ENCODE measurements at places on chromosomes 7 and 10.

DNA sequence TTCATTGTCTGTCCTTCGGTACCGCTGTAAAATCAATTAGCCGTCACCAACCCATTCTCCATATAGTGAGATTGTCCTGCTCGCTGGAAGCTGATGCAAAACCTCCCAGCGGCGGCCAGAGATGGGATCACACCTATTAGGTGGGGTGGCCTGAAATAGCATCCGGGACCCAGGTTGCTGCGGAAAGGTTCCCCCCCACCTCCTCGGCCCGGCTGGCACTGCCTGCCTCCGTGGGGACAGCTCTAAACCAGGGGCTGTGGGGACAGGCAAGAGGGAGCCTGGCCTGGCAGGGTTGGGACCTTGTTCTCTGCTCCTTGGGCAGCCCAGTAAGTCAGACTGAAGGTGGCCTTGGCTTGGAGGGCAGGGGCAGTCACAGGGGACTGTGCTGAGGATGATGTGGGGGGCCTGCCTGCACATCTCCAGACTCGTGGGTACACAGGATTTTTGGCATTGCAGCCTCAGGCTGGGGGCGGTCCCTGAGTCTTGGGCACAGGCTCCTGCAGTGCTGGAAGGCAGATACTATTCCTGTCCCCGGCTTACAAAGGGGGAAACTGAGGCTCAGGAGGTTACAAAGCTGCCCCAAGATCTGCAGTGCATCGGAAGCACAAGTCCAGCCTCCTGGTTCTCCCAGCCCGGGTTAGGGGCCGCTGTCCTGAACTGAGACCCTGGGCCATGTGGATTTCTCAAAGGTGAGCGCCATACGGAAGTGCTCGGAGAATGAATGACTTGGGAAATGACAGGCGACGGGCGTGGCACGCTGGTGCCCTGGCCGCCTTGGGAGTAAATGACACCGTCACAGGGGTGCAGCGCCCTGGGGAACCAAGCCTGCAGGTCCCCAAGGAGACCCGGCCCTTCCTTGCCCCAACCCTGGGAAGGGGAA lies 65.6 kb downstream of the UNCX start:
- no peak for DNase-seq

- DNase-seq, result no peak
These were observed 145.5 kb downstream of the TCF7L2 start for GRCh38 chr10:113095419-113096127.

DNA sequence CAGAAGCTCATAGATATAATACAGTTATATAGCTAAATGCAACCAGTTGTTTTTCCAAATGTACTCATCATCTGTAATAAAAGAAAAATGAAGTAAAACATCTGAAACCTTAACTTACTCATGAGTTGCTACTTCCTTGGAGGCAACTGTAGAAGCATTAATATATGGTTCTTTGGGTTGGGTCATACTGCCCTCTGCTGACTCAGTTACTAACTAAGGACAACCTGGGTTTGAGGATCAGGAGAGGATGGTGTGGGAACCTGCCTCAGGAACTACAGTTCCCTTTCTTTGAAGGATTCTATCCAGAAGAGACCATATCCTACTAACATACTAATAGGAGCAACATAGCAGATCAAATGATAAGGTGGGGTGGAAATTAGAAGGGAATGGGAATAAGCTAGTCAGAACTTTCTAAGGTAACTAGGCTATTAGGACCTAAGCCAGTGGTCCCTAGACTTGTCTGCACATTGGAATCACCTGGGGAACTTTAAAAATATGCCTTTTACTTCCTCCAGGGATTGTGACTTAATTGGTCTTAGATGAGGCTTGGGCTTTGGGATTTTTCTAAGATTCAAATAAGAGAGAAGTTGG lies 20.7 kb downstream of the COX15 start:
- DNase-seq, result peak; percentile 73

DNA sequence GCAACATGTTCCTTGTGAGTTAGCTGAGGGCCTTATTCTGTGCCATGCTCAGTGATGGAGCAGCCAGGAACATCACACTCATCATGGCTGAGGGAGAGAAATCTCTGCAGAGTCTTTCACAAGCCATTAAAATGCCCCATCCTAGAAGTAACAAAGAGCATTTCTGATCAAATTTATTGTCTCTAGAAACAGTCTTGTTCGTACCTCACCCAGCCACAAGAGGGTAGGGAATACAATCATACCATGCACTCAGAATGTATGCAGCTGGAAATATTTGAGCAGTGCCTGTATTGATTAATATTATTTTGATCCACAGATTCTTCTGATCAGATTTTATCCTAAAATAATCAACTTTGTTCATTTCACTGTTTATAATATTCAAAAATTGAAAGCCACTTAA lies 17.3 kb downstream of the VPS26A start:
- no peak for DNase-seq

DNA sequence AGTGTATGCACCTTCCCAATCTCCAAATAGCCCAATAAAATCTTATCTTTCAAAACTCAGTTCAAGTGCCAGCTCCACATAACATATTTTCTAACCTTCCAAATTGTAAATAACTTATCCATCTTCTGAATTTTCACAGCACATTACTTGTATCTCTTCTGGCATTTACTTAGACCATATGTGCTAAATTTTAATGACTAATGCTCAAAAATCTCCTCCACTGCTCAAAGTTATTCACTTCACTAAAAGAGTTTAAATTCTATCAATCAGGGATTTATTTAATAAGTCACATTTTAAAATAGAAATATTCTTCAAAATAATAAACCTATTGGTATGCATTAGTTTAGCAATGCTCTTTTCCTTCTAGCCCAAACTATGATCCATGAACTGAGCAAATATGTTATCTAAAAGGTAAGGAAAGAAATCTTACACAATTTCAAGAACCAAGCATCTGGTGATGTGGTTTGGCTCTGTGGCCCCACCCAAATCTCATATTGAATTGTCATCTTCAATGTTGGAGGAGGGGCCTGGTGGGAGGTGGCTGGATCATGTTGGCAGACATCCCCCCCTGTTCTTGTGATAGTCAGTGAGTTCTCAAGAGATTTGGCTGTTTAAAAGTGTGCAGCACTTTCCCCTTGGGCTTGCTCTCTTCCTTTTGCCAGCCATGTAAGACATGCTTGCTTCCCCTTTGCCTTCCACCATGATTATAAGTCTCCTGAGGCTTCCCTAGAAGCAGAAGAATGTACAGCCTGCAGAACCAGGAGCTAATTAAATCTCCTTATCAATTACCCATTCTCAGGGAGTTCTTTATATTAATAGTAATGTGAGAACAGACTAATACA lies 28.1 kb upstream of the GPR22 start:
- peak; percentile 14 for DNase-seq

DNA sequence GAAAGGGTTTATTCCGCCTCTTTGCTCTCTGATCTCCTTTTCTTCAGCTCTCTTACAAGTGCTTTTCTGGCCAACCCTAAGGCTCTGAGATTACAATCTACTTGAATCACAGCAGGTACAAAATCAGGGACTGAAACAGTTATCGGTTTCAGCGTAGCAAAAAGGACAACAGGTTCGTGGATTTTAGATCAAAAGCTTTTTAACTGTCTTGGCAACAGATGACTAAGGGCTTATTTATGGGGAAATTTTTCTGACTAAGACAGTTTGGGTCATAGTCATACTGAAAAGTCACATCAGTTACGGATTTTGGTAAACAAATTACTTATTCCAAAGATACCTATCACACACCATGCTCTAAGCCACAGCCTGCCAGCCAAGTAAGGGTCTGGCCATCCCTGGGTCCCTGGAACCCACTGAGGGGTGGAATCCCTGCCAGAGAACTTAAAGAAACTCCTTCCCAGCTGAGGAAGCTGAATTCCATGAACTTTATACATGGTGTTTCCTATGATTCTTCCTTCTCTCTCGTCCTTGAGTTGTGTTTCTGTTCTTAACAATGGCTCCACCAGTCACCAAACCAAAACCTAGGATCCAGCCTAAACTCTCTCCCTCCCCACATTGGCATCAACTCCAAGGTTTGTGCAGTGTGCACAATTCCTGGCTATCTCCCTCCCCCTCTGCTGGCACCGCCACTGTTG lies 169.3 kb downstream of the FAM107B start:
- DNase-seq, result peak; percentile 68

DNA sequence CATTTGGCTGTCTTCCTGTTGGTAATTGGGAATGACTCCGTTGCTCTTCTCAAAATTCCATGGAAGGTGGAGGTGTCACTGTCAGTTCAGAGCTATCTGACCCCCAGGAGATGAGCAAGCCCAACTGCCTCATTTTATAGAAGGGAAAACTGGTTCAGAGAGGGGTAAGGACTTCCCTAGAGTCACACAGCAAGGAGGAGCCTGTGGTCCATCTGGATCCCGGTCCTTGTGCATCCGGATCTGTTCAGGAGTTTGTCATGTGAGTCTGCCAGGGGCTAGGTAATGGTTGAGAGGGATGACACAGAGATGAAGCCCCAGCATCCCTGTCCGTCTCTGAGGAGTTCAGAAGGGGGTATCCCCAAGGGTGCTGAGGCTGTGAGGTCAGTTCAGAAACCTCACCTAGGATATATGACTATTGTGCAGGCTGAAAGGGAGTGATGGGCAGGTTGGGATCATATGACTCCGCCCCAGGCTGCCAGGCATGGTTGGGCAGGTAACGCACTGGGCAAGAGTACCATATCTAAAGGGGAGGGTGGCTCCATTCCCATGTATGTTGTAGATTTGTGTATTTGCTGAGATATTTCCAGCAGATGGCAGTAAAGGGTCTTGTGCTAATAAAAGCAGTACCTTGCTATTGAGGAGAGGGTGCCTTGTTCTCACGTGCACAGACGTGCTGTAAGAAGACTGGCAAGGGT lies 16.0 kb upstream of the SLC29A3 start:
- peak; percentile 48 for DNase-seq

GRCh38 chr10:17506856-17507471 lies 52.6 kb upstream of the ST8SIA6 start:
- DNase-seq, result no peak

GRCh38 chr10:909831-910230 lies 21.7 kb downstream of the LARP4B start:
- DNase-seq, result peak; percentile 61

- DNase-seq, result no peak
These were observed 96.3 kb downstream of the BICC1 start for GRCh38 chr10:58608826-58609531.

GRCh38 chr7:101216860-101217387 lies 457 bp downstream of the PLOD3 start:
- DNase-seq, result no peak

DNA sequence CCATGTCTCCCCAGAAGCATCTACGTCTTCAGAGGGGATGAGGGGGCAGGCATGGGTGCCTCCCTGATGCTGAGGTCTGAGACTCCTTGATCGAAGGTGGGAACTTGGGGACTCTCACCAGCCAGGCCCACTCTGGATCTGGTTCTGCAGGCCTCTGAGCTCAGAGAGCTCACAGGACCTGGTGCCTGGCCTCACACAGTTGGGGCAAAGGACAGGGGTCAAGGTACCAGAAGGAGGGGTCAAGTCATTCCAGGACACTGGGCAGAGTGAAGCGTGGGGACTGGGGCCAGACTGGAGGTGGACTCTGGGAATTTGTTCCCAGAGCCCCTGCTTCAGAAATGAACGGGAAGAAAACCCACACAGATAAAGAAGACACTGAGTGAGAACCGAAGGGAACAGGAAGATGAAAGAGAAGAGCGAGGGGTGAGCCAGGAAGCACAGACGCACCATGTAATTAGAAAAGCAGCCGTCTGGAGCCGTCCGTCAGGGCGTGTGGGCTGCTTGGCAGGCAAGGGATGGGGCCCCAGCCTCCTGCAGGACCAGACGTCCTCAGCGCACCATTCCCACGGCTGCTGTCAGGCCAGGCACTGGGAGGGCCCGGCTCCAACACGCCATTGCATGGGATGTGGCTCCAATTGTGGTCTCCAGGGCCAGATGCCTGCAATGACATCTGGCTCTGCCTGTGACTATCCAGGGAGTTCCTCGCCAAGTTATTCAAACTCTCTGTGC lies 47.7 kb downstream of the ZCCHC24 start:
- no peak for DNase-seq

- no peak for DNase-seq
These were observed 4.3 kb upstream of the PCBD1 start for GRCh38 chr10:70892631-70893030.

GRCh38 chr10:22704942-22705341 lies 9.4 kb downstream of the PIP4K2A start:
- no peak for DNase-seq

DNA sequence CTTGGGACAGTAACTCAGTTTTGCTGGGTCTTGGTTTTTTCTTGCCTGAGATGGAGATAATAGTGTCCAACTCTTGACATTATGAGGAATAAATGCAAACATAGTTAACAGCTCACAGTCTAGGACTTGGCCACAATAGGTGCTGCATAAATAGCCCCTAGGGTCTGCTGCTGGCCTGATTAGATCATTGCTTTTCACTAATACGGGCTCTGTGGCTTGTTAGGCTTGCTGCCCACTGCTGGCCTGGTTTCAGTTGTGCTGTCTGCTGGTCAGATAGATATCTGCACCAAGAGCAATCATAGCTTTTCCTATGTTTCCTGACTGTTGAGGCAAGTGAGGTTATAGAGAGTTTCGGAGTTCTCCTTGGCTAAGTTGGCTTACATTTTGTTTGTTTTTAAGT lies 246.1 kb downstream of the DNAJB9 start:
- no peak for DNase-seq

DNA sequence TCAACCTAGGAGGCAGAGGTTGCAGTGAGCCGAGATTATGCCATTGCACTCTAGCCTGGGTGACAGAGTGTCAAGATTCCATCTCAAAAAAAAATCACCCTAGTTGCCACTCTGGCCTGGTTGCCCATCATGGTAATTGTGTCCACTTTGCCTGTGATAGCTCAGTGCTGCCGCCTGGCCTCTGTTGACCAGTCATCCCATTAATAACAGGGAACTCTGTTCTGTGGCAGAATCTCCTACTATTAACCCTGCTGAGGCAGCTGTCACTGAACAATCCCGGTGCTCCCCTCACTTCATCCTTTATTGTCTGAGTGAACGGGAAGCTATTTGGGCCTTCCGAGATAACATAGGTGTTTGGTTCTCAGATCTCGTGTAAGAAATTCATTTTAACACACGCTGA lies 14.6 kb downstream of the ZNF3 start:
- DNase-seq, result no peak

- no peak for DNase-seq
These were observed 24.9 kb downstream of the POLR3A start for GRCh38 chr10:78004215-78005026.

- DNase-seq, result no peak
These were observed 7.4 kb upstream of the VIM start for GRCh38 chr10:17220652-17221100.

DNA sequence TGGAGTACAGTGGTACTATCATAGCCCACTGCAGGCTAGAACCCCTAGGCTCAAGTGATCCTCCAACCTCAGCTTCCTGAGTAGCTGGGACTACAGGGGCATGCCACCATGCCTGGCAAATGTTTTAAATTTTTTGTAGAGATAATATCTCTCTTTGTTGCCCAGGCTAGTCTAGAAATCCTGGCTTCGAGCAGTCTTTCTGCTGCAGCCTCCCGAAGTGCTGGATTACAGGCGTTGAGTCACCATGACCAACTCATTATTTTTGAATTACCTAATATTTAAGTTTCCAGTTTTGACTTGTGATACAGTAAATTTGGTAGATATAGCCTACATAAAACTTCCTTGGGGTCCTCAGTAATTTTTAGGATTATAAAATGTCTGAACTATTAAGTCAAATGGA lies 74.1 kb downstream of the RUNDC3B start:
- DNase-seq, result peak; percentile 72

GRCh38 chr7:2431260-2431867 lies 28.0 kb downstream of the CHST12 start:
- DNase-seq, result peak; percentile 21

- no peak for DNase-seq
These were observed 49.9 kb downstream of the PITRM1 start for GRCh38 chr10:3122486-3123205.

GRCh38 chr7:55235115-55235514 lies 130.0 kb upstream of the LANCL2 start:
- DNase-seq, result no peak

Measured in EL (cell line).